ENCODE measurements at places on chromosomes 5 and 9.

- DNase-seq = no peak
Measured at GRCh38 chr9:113695901-113696300, 180.2 kb upstream of the ZNF618 start.

DNA sequence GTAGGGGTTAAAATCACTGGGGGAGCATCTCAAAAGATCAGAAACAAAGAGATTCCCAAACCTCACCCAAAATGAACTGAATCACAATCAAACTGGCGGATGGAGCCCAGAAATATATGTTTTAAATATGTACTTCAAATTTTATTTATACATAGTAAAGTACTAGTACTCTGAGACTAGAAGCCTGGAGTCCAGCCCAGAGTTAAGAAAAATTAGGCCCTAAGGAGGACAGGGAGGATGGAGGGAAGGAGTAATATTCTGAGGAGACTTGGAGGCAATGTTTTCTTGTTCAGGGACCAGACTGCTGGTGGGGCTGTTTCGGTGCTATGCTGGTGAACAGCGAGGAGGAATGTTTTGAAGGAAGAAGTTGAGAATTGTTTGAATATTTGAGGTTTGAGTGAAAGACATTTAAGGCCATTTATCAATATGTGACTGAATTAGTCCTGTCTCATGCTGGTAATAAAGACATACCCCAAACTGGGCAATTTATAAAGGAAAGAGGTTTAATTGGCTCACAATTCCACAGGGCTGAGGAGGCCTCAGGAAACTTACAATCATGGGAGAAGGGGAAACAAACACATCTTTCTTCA is 552.4 kb upstream of the DAB2 start:
- DNase-seq = no peak

DNA sequence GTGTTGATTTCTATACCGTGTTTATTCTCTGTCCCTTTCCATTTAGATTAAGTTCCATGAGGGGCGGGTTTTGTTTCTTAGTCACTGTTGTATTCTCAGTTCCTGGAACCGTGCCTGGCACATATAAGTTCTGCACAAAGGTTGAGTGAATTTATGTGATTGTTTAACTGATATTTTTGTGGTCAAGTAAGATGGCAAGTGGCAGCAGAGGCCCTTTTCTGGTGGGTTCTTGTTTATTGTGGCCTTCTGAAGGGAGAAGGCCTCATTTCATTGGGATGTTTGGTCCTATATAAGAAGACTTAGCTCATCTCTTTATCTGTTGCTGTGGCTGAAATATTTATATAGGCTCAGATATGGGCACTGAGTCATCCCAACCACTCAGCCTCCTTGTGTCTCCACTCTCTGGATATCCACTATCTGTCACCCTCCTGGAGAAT is 262.5 kb downstream of the PSAT1 start:
- no peak for DNase-seq

DNA sequence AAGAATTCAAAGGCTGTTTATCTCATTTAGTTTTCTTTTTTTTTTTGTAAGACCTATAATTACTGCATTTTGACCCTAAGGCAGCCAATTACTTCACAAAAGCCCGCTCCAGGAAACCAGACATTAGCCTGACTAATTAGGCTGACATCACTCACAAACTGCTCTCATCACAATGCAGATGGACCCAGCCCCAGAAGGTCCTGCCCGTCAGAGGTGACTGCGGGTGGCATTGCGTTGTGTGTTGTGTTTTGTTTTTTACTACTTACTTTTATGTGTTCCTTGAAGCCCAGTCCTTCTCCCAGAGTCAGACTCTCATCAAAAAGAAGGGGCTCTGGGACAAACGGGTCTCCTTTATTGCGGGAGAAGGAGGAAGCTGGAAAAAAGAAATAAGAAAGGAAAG is 172.2 kb downstream of the HSD17B3 start:
- no peak for DNase-seq

GRCh38 chr5:140084541-140084940 is 29.4 kb upstream of the PURA start:
- peak; percentile 32 for DNase-seq

DNA sequence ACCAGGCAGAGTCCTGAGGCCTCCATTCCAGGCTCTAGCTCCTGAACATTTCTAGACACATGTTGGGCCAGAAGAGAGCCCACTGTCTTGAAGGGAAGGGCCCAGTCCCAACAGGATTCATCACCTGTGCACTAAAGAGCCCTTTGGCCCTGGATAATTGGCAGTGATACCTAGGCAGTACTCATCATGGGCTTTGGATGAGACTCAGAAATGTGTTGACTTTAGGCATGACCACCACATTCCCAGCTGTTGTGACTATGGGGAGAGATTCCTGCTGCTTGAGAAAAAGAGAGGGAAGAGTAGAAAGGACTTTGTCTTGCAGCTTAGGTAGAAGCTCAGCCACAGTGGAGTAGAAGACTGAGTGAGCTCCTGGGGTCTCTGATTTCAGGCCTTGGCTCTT is 138.4 kb upstream of the DAPK1 start:
- no peak for DNase-seq

DNA sequence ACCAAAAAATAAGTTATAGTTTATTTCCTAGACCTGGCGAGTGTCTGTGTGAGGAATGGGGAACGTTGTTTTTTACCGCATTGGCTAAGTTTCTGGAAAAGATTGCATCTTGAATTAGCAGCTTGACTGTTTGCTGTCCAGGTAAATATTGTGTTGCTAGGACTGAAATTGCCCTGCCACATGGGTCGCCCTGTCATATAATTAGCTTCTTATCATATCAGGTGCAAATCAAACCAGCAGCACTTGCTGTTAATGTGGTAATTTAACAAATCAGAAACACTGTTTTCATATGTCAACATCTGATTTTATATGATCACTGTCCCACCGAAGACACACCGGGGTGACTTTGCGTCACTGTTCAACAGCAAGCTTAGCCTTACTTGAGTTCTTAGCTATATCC is 63.7 kb upstream of the ZNF622 start:
- no peak for DNase-seq

- DNase-seq = no peak
Measured at GRCh38 chr9:121809356-121810050, 158.1 kb downstream of the DAB2IP start.

DNA sequence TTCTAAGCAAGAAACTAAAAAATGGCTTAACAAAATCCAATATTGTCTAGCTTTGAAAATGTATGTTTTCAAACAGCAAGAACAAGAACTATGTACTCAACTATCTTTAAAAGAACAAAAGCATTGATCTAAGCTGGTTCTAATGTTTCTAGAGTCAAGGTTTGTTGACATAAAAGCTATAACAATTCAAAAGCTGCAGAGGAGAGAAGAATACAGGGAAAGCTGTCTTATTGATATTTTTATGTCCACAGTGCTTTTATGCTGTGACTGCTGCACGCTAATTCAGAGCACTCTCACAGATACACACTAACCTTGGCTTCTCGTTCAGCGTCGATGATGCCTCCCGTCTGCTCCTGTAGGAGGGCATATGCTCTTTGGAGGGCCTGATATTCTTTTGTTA is 129.5 kb upstream of the DPYSL3 start:
- DNase-seq = no peak

All from Right ventricle myocardium inferior (tissue), 1 donor.